ENCODE measurements at places on chromosomes 16 and 17. TPM values are rescaled to one million over a fixed set of nuclear protein-coding genes. Genes with fewer than 3 reads are reported as not detected.

SPAG9 gene
- 43.8 TPM for total RNA-seq

EVI2A gene
- total RNA-seq, result 2.9 TPM

- no peaks in the 10 kb centered on the region for H3K36me3 ChIP-seq
- DNase-seq, result no peak
- no peaks in the 10 kb centered on the region for H3K27me3 ChIP-seq
- H3K4me3 ChIP-seq, result no peak overlapping the region
- H3K4me1 ChIP-seq, result peaks cover 20% of the 10 kb centered on the region
Measured at GRCh38 chr17:35428229-35428628, 4.1 kb downstream of the SLFN12 start.

DNA sequence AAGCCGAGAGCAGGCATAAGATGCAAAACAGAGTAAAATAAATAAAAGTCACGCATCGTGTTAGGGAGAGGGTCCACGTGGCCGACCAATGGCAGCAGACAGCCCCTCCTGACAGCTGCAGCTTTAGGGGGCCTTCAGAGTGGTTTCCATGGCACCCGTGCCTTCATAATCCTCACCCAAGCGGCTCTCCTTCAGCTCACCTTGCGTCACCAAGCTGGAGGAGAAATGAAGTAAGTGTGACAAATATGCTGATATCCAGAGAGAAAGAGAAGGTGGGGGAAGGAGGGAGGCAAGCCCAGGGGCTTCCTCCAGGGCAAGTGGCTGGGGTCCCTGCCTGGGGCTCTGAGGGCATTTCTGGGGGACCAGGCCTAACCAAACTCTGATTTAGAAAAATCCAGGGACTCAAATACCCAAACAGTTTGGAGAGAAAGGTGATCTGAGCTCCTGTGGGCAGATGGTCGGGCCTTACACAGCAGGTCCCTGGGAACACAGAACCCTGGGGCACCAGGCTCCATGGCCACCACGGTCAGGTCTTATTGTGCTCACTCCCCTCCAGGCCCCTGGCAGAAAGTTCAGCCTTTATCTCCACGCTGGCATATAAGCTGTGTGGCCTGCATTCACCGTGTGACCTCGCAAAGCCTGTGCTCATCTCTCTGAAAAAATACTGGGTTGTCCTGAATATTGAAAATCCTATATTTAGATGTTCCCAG lies 80.7 kb upstream of the TNRC6C start:
- H3K27me3 ChIP-seq, result no peaks in the 10 kb centered on the region
- H3K27ac ChIP-seq, result no peak overlapping the region
- no peak overlapping the region for H3K4me3 ChIP-seq
- H3K4me1 ChIP-seq, result peaks cover 35% of the 10 kb centered on the region

DNA sequence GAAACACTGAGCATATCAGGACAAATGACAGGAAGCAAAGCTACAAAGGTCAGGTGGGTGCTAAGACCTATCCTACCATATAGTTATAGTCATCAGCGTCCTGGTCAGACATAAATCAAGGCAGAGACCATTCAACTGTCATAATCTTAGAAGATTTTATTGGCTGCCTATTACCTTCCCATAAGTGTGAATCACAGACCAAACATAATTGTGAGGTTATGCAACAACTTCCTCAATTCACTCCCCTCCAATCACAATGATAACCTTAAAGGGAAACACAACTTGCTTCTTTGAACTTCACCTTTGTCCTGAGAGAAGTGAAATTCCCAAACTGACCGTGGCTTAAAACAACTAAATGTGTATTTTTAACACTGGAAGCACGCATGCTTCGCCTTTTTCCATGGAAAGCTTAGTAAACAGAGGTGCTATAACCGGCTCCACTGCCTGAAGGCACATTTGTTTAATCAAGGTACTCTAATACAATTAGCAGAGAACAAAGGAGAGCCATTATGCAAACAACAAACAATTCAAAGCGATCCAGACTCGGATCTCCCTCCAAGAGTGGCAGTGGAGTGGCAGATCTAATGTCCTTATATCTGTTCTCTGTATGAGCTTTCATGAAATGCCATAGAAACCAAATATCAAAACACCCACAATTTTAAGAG lies 84.9 kb downstream of the TMEM114 start:
- H3K4me3 ChIP-seq, result no peak overlapping the region
- H3K4me1 ChIP-seq, result no peaks in the 10 kb centered on the region
- no peak for DNase-seq
- no peak overlapping the region for H3K27ac ChIP-seq
- no peaks in the 10 kb centered on the region for H3K36me3 ChIP-seq

GRCh38 chr16:50050802-50051201 lies 15.0 kb upstream of the HEATR3 start:
- no peaks in the 10 kb centered on the region for H3K4me1 ChIP-seq
- peaks cover 15% of the 10 kb centered on the region for H3K27me3 ChIP-seq
- DNase-seq, result no peak
- no peak overlapping the region for H3K4me3 ChIP-seq
- H3K27ac ChIP-seq, result no peak overlapping the region

GRCh38 chr17:16442141-16442540 lies 26.8 kb downstream of the TRPV2 start:
- no peaks in the 10 kb centered on the region for H3K27me3 ChIP-seq
- H3K36me3 ChIP-seq, result peaks cover 50% of the 10 kb centered on the region
- no peak overlapping the region for H3K27ac ChIP-seq
- peaks cover 72% of the 10 kb centered on the region for H3K4me1 ChIP-seq
- H3K4me3 ChIP-seq, result no peak overlapping the region

- H3K4me3 ChIP-seq, result no peak overlapping the region
- peaks cover 56% of the 10 kb centered on the region for H3K4me1 ChIP-seq
- peaks cover 38% of the 10 kb centered on the region for H3K36me3 ChIP-seq
- no peaks in the 10 kb centered on the region for H3K27me3 ChIP-seq
- H3K27ac ChIP-seq, result peak overlapping the region; percentile 60
Measured at GRCh38 chr17:8369944-8370343, 6.6 kb downstream of the KRABD2 start.
